HS-27A (cell line): ENCODE measurements at places on chromosomes 2 and 18.

DNA sequence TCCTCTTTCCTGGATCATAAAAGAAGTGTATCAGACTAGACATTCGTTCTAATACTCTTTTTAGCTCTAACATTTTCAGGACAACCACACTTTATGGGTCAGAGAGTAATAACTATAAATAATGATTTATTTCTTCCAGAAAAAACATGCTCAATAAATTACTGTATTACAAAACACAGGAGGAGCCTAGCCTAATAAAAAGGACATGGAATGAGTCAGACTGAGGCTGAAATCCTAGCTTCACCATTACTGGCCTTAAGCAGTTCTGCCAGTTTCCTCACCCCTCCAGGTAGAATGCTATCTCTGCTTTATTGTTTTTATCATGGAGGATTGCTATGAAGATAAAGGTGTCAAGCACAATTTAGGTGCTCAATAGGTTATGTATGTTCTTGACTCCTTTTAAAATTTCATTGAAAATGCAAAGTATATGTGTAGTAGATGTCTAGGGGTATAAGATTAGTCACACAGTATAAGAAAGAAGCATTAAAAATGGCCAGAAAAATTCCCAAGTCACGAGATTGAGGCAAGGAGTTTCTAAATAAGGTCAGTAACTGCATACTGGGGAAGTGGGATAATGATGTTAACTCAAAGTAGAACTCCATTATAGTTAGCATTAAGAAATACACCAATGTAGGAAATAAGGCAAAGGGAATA is 105.5 kb upstream of the NEUROD1 start:
- DNase-seq, result no peak

DNA sequence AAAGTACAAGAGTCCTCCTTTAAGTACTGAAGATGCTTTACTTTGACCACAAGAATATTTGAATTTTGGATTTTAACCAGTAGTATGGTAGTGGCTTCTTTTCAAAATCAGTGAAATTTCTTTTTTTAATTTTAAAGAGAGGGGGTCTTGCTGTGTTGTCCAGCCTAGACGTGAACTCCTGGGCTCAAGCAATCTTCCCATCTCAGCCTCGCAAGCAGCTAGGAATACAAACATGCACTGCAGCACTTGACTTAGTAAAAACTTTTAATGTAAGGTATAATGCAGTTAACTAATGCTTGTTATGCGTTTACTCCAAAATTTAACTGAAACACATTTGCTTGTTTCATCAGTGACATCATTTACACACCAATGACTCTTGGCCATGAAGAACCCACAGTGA is 49.6 kb downstream of the EML4 start:
- no peak for DNase-seq

- no peak for DNase-seq
Observed at GRCh38 chr2:32926708-32927084, 20.1 kb upstream of the LTBP1 start.

DNA sequence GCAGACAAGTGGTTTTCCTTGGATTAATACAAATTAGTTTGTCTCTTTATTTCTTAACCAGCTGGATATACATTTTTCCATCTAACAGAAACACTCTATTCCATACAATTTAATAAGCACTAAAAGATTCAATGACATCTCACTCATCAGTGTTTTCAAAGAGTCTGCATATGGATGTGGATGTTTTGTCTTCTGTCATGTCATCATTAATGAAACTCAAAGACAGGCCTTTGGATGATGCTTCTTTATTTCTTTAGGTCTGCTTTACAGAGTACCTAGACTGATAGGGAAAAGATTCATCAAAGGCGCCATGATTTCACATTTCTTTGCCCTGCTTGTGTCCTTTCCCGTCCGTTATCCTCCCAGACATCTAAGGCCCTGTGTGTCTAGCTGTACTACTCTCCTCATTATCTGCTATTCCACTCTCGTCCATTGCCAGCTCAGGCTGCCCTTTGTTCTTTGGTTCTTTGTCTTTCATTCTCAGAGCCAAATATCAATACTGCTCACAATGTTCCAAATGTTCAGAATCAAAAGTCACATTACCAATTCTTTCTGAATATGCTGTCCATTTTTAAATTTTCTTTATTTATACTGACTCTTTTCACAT is 232.3 kb upstream of the CHAC2 start:
- no peak for DNase-seq

GRCh38 chr2:195026261-195026660 is 630.8 kb upstream of the SLC39A10 start:
- DNase-seq, result no peak

DNA sequence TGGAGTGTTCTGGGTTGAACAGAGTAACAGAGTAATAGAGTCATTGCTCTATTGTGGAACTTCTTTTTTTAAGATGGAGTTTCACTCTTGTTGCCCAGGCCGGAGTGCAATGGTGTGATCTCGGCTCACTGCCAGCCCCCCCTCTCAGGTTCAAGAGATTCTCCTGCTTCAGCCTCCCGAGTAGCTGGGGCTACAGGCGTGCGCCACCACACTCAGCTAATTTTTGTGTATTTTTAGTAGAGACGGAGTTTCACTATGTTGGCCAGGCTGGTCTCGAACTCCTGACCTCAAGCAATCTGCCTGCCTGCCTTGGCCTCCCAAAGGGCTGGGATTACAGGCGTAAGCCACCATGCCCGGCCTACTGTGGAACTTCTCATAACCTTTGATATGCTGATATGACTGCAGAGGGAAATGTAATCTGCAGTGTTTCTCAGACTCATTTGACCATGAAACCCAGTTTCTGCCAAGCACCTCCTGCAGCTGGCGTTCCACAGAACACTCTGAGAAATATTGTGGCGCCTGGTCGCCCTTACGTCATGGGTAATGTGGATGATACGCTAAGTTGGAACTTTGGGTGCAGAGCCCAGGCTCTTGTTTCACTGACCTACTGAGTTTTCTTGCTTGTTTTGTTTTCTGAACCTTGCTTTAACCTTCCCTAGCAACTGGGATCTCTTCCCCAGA is 213.8 kb downstream of the BCL2 start:
- no peak for DNase-seq

DNA sequence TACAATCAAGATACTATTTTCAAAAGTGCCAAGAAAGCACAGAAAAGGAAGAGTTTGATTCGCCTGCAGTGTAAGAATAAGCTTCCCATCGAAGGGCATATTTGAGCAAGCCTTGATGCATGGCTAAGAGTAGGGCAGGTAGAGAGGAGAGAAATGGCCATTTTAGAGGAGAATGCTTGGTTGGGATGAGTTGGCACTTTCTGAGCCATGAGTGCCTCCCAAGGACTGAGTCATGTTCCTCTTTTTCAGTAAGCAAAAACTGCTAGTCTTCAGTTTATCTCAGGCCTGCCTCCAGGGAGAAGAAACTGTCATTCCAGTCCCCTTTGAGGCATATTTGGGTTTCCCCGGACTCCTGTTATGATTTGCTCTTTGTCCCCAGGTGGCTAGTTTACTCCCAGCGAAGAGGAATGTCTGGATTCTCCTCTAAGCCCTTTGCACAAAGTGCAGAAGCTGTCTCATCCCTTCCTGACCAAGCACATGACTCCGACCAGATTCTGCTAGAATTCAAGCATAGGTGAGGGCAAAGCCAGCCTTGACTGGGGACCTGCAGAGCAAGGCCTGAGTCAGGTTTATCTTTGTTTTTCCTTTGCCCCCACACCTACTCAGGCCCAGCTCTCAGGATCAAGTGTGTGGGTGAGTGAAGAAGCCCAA is 115.2 kb downstream of the TTC32 start:
- no peak for DNase-seq

GRCh38 chr18:76252880-76253279 is 242.2 kb downstream of the ZNF516 start:
- DNase-seq, result no peak

- DNase-seq, result no peak
Observed at GRCh38 chr2:45311559-45311958, 299.5 kb downstream of the SRBD1 start.

- peak; percentile 12 for DNase-seq
Observed at GRCh38 chr2:202780514-202781021, 91.0 kb downstream of the ICA1L start.

GRCh38 chr2:25808006-25808383 is 70.3 kb downstream of the ASXL2 start:
- no peak for DNase-seq

- DNase-seq, result peak; percentile 15
Observed at GRCh38 chr2:23460228-23460627, 75.2 kb downstream of the KLHL29 start.

GRCh38 chr2:176115883-176116813 is at the start of gene HOXD10:
Gene HOXD10, plus strand, starts transcription at chr2:176116778. Its CDS starts 56 bp downstream, at chr2:176116834.
- no peak for DNase-seq

GRCh38 chr2:236970656-236971010 is 115.1 kb upstream of the COPS8 start:
- DNase-seq, result no peak

DNA sequence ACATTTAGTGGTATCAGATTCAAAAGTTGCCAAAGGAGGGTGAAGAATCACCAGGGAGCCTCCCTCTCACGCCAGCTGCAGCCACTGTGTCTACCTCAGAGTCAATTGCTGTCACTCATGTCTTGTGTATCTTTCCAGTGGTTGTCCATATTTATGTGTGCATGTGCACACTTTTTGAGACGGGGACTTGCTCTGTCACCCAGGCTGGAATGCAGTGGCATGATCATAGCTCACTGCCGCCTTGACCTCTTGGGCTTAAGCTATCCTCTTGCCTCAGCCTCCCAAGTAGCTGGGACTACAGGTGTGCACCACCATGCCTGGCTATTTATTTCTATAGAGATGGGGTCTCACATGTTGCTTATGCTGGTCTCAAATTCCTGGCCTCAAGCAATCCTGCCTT is 4.0 kb downstream of the MOCOS start:
- no peak for DNase-seq

GRCh38 chr2:168392024-168392423 is 64.0 kb upstream of the CERS6 start:
- no peak for DNase-seq

DNA sequence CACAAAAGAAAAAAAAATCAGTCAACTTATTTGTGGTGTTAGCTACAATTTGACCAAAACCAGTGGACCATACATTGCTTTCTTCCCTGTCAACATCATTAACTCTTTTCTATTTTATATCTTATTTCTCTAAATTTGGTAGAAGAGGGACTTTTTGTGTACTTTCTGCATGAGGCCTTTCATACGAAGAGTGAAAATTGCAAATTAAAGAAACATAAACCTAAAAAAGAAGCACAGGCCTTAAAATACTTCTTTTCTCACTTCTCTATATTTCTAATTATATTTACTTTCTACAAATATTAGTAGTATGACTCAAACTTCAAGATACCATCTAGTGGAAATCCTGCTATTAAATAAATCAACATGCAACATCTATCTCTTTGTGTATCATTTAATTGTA is 1073.4 kb upstream of the ZEB2 start:
- no peak for DNase-seq

DNA sequence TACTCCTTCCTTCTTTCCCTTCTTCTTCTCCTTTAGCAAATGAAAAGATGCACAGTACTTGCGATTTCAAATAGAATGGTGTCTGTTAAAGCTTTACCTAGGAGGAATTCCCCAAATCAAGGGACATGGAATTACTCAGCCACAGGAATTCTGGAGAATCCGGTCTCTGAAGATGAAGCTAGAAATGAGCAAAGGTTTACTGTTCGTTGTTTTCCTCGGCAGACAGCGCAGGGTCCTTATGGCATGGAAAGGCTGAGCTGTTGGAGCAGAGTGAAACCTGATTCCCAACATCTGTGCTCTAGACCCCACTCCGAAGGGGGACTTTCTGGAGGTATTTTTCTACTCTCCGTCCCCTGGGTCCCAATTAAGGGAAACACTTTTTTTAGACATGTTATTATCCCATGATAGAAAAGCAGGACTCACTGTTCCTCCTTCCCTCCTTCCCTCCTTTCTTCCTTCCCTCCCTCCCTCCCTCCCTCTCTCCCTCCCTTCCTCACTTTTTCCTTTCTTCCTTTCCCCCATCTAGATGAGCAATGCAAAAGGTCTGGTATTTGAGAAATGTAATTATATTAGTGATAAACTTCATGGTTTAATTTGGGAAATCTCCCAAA is 47.1 kb downstream of the CDCA7 start:
- no peak for DNase-seq

DNA sequence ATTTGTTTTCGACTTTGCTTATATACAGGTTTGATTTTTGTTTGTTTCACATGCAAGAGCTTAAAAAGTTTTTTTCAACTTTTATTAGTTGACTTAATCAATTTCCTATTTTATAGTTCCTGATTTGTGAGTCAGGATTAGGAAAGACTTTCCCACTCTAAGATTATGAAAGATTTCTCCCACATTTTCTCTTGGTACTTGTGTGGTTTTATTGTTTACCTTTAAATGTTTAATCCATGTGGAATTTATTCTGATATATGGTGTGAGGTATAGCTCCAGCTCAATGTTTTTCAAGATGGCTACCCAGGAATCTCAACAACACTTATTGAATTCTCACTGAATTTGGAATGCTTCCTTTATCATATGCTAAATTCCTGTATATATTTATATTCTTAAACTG is 117.8 kb upstream of the LGALSL start:
- DNase-seq, result no peak

- DNase-seq, result no peak
Observed at GRCh38 chr2:231612456-231613330, 20.0 kb downstream of the TEX44 start.

DNA sequence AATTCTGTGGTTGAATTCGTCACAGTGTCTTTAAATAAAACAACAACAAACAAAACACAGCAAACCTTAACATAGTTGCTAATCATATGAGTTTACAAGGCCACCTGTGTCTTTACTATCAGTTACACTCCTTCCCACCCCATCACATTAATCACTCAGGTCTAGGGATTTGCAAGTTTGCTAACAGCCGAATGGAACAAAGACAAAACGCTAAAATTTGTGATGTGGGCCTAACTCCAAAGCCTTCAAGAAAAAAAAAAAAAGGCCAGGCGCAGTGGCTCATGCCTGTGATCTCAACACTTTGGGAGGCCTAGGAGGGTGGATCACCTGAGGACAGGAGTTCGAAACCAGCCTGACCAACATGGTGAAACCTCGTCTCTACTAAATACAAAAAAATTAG is 566 bp upstream of the POLI start:
- DNase-seq, result no peak

GRCh38 chr2:157793053-157793612 is 83.0 kb downstream of the ACVR1 start:
- DNase-seq, result no peak

- DNase-seq, result no peak
Observed at GRCh38 chr18:9032519-9032918, 70.0 kb upstream of the NDUFV2 start.
